PC-9 (cell line): ENCODE measurements at places on chromosomes 3 and 15. TPM values are rescaled to one million over a fixed set of nuclear protein-coding genes. Genes with fewer than 3 reads are reported as not detected.

DNA sequence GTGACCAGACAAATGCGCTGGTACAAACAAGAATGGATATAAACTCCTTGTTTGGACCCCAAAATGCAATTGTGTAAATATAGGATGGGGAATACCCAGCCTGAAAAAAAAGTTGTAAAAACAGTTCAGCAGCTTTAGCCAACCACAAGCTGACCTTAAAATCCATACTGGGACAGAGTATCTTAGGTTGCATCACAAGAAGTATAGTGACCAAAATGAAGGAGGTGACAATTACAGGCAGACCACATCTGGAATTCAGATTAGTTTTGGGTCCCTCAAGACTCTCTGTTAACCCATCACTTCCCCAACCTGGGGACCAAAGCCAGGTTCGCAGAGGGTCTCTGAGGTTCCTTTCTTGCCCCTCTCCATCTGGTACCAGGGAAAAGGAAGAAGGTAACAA lies 115.9 kb upstream of the PRR20G start:
- no peak overlapping the region for H3K4me3 ChIP-seq
- no peak overlapping the region for H3K27ac ChIP-seq
- no peaks in the 10 kb centered on the region for H3K4me1 ChIP-seq
- no peak for DNase-seq
- peaks cover 35% of the 10 kb centered on the region for H3K27me3 ChIP-seq

DNA sequence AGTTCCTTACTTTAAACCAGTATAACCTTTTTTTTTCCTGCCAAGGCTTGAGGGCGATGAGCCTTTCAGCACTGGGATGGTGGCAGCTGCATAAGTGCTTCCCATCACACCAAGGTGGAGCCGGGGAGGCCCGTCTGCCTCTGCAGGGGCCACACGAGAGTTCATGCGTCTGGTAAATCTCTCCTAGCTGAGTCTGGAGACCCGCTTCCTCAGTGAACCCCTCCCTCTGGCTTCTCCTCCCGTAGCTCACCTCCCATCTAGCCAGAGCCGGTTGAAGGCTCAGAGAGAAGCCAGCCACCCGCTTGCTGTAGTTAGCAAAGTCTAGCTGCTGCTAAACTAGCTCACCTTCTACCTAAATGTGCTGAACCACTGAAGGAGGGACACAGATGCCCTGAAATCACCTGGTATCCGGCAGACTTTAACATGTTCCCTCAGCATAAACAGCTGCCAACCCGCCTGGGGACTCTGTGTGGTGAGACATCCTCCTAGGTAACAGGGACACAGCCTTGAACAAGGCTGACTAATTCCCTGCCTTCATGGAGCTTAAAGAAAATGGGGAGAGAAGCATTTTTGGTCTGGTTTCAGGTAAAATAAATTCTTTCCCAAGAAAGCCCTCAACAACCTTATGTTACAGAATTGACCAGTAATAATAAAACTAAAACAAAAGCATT lies 42.9 kb downstream of the RLBP1 start:
- H3K27ac ChIP-seq, result no peak overlapping the region
- H3K27me3 ChIP-seq, result no peaks in the 10 kb centered on the region

Gene INSYN1
- total RNA-seq, result not detected in 2 replicates

DNA sequence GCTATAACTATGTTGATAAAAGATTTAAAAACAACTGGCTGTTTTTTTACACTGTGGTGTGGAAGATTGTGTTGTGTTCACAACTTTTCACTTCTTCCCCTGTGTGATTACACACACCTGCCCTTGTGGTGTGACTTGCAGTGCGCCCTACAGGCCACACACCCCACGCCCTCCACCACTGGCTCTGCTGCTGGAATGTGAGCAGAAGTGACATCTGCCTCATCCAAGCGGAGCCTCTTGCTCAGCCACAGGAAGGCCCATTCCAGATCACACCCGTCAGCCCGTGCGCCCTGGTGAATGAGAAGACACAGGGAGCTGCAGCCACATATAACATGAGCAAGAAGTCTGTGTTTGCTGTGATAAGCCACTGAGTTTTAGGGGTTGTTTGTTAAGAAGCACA lies 7.0 kb downstream of the CCR2 start:
- H3K36me3 ChIP-seq, result no peaks in the 10 kb centered on the region
- H3K4me3 ChIP-seq, result no peak overlapping the region
- DNase-seq, result no peak
- peaks cover 8% of the 10 kb centered on the region for H3K4me1 ChIP-seq
- H3K27me3 ChIP-seq, result no peaks in the 10 kb centered on the region
- peak overlapping the region; percentile 40 for H3K27ac ChIP-seq

Gene GPR62
- not detected in 2 replicates for total RNA-seq

GRCh38 chr15:98868564-98868963 lies 139.0 kb downstream of the PGPEP1L start:
- H3K36me3 ChIP-seq, result no peaks in the 10 kb centered on the region
- H3K4me3 ChIP-seq, result no peak overlapping the region
- H3K4me1 ChIP-seq, result peaks cover 50% of the 10 kb centered on the region
- peak overlapping the region; percentile 44 for H3K27ac ChIP-seq
- DNase-seq, result no peak

Gene ARHGAP31
- 0.48 and 0.58 TPM in 2 replicates for total RNA-seq

Gene GJD2
- not detected in 2 replicates for total RNA-seq

DNA sequence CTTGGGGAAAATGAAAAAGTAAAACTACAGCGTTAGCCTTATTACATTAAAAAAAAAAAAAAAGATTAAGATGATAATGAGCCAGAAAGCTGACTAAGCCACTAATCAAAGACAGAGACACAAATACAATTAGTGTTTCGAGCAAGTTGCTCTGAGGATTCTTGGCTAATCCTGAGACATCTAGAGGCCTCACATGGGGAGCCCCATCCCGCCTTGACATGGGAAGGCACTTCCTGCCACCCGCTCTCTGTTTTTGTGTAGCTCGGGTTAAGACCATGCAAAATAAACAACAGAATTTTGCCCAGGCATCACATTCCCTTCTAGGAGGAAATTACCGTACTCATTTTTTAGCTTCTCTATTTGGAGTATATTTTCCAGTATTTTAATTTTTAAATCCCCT lies 15.3 kb downstream of the HESX1 start:
- H3K4me3 ChIP-seq, result no peak overlapping the region
- no peak overlapping the region for H3K27ac ChIP-seq
- no peaks in the 10 kb centered on the region for H3K4me1 ChIP-seq

DNA sequence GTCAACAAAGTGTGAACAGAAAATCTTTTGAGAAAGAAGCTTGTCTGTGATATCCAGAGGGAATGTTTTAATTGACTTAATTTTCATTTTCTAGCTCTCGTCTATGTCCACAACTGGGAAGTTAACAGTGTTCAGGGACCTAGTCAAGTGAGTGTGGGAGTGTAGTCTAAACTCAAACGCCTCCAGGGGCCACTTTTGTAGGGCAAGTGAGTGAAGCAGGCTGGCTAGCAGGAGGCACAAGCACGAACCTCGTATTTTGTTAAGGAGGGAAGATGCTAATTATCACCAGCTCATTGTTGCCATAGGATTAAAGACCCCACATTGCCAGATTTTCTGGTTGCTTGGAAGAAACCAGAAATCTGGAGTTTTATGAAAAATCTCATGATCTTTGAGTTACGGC lies 135.8 kb downstream of the CPNE4 start:
- H3K36me3 ChIP-seq, result no peaks in the 10 kb centered on the region
- H3K27ac ChIP-seq, result no peak overlapping the region
- peaks cover 32% of the 10 kb centered on the region for H3K4me1 ChIP-seq
- no peak overlapping the region for H3K4me3 ChIP-seq
- no peaks in the 10 kb centered on the region for H3K27me3 ChIP-seq
- DNase-seq, result no peak

- DNase-seq, result no peak
- H3K4me3 ChIP-seq, result no peak overlapping the region
- H3K36me3 ChIP-seq, result no peaks in the 10 kb centered on the region
- H3K27ac ChIP-seq, result no peak overlapping the region
- peaks cover 5% of the 10 kb centered on the region for H3K4me1 ChIP-seq
Observed at GRCh38 chr3:195059006-195059350, 212.0 kb downstream of the XXYLT1 start.

Gene IGSF10
- 0.25 and 0.55 TPM in 2 replicates for total RNA-seq

DNA sequence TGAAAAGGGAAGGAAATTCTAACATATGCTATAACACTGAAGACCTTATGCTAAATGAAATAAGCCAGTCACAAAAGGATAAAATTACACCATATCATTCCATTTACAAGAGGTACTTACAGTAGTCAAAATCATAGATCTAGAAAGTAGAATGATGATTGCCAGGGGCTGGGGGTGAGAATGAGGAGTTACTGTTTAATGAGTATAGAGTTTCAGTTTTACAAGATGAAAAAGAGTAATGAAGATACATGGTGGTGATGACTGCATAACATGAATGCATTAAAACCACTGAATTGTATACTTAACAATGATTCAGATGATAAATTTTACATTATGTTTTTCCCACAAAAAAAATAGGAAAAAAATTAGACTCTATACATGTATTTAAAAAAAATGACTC lies 152.6 kb downstream of the SCAPER start:
- H3K4me3 ChIP-seq, result no peak overlapping the region
- H3K4me1 ChIP-seq, result no peaks in the 10 kb centered on the region
- no peaks in the 10 kb centered on the region for H3K36me3 ChIP-seq
- no peak overlapping the region for H3K27ac ChIP-seq
- no peak for DNase-seq

Gene METTL6
- 14.2 and 17.2 TPM in 2 replicates for total RNA-seq

- no peak overlapping the region for H3K27ac ChIP-seq
- no peak for DNase-seq
- H3K36me3 ChIP-seq, result no peaks in the 10 kb centered on the region
- H3K4me1 ChIP-seq, result no peaks in the 10 kb centered on the region
- no peaks in the 10 kb centered on the region for H3K27me3 ChIP-seq
Observed at GRCh38 chr3:165805946-165806561, 31.2 kb downstream of the BCHE start.
